Stimulated activated CD4-positive, alpha-beta T cell treated with anti-CD3 and anti-CD28 coated beads, TNF-alpha, amount 100 ng/mL, for 48 hours (primary cell): ENCODE measurements at places on chromosomes 3 and 15.

- DNase-seq = no peak
These were observed 333.5 kb upstream of the SEMA6D start for GRCh38 chr15:47383801-47384200.

DNA sequence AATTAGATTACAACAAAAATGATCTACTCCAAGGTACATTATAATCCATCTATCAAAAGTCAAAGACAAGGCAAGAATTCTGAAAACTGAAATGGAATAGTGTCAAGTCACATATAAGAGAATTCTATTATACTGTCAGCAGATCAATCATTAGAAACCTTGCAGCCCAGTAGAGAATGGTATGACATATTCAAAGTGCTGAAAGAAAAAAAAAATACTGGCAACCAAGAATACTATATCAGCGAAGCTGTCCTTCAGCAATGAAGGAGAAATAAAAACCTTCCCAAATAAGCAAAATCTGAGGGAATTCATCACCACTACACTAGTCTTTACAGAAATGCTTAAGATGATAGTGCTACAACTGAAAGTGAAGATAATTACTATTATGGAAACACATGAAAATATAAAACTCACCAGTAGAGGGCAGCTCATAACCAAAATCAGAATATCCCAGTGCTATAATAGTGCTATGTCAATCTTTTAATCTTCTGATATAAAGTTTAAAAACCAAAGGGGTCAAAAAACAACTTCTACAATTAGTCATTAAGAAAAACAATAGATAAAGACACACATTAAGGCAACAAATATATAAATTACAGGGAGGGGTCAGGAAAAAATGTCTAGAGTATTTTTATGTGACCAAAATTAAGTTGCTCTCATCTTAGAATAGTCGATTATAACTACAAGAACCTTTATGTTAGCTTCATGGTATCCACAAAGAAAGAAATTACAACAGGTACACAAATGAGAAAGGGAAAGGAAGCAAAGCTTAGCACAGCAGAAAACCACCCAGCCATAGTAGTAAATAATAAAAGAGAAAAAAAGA lies 190.7 kb upstream of the CNTN6 start:
- DNase-seq = no peak

DNA sequence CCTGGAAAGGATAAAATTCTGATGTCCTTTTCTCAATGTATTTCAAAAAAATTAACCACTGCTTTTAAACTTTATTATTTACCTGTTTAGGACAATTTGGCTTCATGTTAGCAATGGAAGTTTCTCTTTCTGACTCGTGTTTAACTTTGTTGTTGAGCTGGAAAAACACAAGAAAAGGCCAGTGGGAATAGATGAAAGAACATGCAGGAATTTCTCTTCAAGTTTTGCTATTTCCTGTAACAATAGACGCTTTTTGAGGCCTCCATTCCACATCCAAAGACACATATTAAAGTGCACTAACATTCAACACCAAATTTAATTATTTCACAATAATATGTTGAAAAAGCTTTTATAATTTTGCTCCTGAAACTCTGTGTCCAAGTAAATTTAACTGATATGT lies 9.7 kb downstream of the RBMS3 start:
- DNase-seq = no peak

DNA sequence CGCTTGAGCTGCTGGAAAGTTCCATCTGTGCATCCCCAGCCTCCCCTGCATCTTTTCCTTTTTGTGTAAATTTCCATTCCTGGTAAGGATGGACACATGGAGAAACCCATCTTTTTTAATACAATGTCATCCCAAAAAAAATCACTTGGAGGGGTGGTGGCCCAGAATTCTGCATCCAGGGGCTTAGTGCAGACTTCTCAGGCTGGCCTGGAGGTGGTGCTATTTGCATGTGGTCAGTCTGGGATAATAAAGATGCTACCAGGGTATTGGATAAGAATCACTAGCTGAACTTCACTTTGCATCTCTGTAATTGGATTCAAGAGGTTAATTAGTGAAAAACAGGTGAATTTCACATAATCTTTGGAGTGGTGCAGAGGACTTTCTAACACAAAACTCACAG lies 1.8 kb upstream of the ZSCAN2 start:
- DNase-seq = no peak

- no peak for DNase-seq
These were observed 25.8 kb downstream of the SPSB4 start for GRCh38 chr3:141076797-141077571.

GRCh38 chr15:99209326-99209725 lies 40.1 kb downstream of the TTC23 start:
- DNase-seq = no peak

DNA sequence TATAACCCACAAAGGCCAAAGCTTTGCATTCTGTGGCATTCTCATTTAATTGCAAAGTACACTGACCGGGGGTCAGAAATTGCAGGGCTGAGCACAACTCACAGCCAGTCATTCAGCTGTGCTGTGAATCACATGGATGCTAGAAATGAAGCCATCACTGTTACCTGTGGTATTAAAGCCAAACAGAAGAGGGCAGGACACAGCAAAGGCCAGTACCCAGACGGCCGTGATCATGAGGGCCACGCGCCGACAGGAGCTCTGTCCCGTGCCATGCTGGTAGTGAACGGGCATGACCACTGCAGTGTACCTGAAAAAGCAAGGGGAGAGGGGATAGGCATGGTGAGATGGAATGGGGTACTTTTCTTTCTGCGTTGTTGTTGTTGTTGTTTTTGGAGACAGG lies 31.6 kb downstream of the DRD3 start:
- no peak for DNase-seq
